Progenitor cell of endocrine pancreas (in vitro differentiated cells): ENCODE measurements at places on chromosomes 1 and 21. TPM values are rescaled to one million over a fixed set of nuclear protein-coding genes. Genes with fewer than 3 reads are reported as not detected.

DNA sequence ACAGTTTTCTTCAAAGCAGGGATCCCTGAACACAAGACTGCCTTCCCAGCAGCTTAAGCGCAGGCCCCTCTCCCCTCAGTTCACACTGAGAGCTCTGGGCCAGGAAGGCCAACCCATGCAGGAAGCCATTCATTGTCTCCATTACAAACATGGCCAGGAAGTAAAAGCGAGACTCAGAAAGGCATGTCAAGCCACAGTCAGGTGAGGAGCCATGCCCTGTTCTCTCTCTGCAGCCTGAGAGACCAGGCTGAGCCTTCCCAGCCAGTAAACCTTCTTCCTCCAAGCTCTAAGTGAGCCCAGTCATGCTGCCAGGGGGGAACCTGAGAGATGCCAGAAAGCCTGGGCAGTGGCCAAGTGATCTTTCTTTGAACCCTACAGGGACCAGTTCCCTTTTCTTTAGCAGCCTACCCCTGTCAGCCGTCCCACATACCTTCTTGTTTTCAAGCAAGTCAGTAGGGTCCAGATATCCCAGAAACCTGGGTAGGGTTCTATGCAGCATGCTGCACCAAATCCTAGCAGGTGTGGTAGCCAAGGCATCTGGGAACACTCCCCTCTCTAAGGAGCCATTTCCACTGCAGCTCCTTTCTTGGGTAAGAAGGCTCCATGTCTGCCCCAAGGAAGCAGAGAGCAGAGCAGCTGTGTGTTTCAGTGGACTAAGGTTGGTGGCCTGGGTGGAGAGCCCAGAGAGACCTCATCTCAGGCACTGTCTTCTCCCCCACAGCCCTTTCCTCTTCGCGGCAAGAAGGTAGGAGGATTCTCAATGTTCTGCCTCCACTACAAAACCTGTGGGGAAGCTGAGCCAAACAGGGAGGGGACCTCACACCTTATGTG, 977 bp downstream of the TRAF3IP3 start:
- H3K4me1 ChIP-seq: no peaks in the 10 kb centered on the region
- H3K27me3 ChIP-seq: peaks cover 20% of the 10 kb centered on the region
- no peak for DNase-seq
- no peak overlapping the region for H3K4me3 ChIP-seq

The POU3F1 gene
- total RNA-seq: 0.31 and 0.43 TPM in 2 replicates

The SYT11 gene
- 1.7 and 2.0 TPM in 2 replicates for total RNA-seq

- peaks cover 1% of the 10 kb centered on the region for H3K36me3 ChIP-seq
- H3K27ac ChIP-seq: no peak overlapping the region
- H3K27me3 ChIP-seq: no peaks in the 10 kb centered on the region
Observed at GRCh38 chr1:161930064-161930463, 93.6 kb downstream of the OLFML2B start.

The RAD54L gene
- total RNA-seq: 17.0 and 17.3 TPM in 2 replicates

The DDR2 gene
- total RNA-seq: 1.2 and 1.7 TPM in 2 replicates

DNA sequence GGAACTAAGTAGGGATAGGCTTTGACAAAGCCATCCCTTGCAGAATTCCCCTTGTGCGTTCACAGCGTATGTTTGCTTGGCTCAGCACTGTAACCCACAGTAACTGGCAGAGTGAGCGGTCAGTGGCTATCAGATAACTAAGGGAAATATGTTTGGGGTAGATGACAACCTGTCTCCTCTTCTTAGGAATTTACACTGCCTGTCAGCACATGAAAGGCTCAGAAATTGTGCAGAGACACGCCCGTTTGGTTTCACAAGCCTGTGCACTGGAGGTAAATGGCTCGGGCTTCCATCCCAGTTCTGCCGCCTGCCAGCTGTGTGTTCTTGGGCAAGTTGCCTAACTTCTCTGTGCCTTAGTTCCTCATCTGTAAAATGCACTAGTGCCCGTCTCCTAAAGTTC, 101.2 kb downstream of the PRDM2 start:
- H3K4me3 ChIP-seq: no peak overlapping the region
- no peaks in the 10 kb centered on the region for H3K36me3 ChIP-seq
- no peaks in the 10 kb centered on the region for H3K4me1 ChIP-seq

DNA sequence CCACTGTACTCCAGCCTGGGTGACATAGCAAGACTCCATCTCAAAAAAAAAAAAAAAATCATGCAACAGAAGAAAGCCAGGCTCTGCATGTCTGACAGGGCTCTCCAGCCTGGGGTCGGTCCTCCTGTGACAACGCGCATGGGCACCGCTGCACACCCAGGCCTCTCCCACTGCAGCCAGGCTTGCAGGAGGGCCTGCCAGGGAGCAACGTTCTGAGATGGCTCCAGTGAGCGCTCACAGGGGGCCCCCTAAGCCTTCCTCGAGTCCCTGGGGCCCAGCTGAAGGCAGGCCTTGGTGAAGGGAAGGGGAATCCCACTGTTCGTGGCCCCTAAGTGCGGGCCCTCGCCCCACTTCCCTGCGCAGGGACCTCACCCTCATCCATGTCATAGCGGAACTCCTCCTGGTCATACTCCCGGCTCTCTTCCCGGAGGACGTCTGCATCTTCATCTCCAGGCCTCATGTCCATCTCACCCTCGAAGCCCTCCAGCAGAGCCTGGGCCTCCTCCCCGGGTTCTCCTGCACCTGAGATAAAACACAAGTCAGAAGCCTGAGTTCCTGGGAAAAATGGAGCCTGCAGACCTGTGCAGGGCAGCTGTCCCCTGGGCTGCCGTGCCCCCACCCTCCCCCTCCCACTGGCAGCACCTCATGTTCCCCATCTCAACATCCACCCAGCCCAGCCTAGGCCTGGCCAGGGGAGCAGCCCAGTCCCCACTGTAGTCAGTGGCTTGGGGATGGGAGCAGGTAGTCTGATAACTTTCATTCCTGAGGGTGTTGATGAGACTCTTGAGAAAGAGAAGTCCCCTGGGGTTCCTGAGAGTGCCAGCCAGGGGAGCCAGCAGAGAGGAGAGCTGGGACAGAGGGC, 20.3 kb downstream of the RSPH1 start:
- H3K27ac ChIP-seq: no peak overlapping the region
- no peaks in the 10 kb centered on the region for H3K27me3 ChIP-seq
- no peak for DNase-seq
- H3K36me3 ChIP-seq: no peaks in the 10 kb centered on the region

The CLDN19 gene
- 7.8 and 8.2 TPM in 2 replicates for total RNA-seq

DNA sequence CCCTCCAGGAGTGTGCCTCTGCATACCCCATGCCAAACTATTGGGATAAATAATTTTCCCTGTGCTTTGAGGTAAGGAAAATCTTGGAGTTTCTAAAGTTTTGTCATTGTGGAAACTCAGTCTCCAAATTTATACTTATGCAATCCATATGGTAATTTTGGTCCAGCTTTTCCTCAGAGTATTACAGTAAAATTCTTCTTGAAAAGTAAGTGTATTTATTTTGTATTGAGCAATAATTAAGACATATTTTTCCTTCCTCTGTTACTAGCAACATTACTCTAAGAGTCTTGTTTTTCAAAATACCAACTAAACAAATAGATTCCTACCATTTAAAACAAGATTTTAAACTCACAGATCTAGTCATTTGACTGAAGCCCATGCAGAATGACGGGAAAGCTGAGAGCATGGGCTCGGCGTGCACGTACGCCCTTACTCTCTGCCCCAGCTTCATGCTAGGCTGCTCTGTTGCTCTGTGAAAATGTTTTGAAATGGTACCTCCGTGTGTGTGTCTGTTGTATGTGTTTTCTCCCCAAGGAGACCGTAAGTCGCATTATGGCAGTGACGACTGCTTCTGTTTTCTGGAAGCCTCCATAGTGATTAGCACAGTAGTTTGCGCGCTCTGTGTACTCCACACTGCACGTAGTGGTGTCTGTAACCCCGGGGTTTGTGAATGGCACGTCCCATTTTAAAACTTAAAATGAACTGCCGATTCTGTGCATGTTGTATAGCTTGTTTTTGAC, 165.3 kb downstream of the SDCCAG8 start:
- no peak overlapping the region for H3K4me3 ChIP-seq
- DNase-seq: no peak
- H3K36me3 ChIP-seq: peaks cover 10% of the 10 kb centered on the region
- no peaks in the 10 kb centered on the region for H3K27me3 ChIP-seq

GRCh38 chr21:32459972-32460371, 47.5 kb downstream of the EVA1C start:
- DNase-seq: no peak
- peaks cover 2% of the 10 kb centered on the region for H3K27me3 ChIP-seq
- H3K4me1 ChIP-seq: no peaks in the 10 kb centered on the region

The HRNR gene
- not detected in 2 replicates for total RNA-seq

DNA sequence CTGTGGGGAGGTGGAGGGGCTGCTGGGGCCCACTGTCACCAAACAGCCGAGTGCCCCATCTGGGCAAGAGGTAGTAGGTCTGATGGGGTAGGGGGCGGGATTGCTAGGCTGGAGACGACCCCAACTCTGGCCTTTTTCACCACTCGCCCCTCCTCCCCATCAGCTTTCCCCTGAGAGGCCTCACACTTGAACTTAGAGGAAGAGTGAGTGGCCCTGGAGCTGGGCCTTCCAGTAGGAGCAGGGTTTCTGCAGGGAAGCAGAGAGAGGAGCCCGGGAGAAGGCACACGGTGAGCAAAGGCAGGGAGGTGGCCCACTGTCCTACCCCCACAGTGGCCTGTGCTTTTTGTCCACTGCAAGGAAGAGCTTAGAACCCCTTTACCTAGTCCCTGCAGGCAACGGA, 111.9 kb upstream of the WNT4 start:
- H3K27me3 ChIP-seq: peaks cover 59% of the 10 kb centered on the region
- no peak overlapping the region for H3K27ac ChIP-seq
- H3K4me3 ChIP-seq: no peak overlapping the region
- no peak for DNase-seq
- no peaks in the 10 kb centered on the region for H3K36me3 ChIP-seq
- H3K4me1 ChIP-seq: peaks cover 31% of the 10 kb centered on the region

GRCh38 chr1:40607921-40608320, 57.6 kb downstream of the RIMS3 start:
- peaks cover 5% of the 10 kb centered on the region for H3K27me3 ChIP-seq
- H3K36me3 ChIP-seq: no peaks in the 10 kb centered on the region
- no peak overlapping the region for H3K4me3 ChIP-seq
- DNase-seq: no peak
- no peaks in the 10 kb centered on the region for H3K4me1 ChIP-seq

The PIK3R3 gene
- 54.1 and 55.4 TPM in 2 replicates for total RNA-seq

The ARHGEF16 gene
- 60.5 and 63.6 TPM in 2 replicates for total RNA-seq

GRCh38 chr1:6485168-6486101, 6.0 kb downstream of the PLEKHG5 start:
- H3K4me1 ChIP-seq: peaks cover 14% of the 10 kb centered on the region
- H3K27ac ChIP-seq: peak overlapping the region; percentile 81
- H3K4me3 ChIP-seq: peak overlapping the region; percentile 80

- H3K4me1 ChIP-seq: no peaks in the 10 kb centered on the region
- H3K27ac ChIP-seq: no peak overlapping the region
- no peaks in the 10 kb centered on the region for H3K27me3 ChIP-seq
- no peak overlapping the region for H3K4me3 ChIP-seq
- DNase-seq: no peak
Observed at GRCh38 chr1:199794105-199794863, 233.2 kb upstream of the NR5A2 start.

DNA sequence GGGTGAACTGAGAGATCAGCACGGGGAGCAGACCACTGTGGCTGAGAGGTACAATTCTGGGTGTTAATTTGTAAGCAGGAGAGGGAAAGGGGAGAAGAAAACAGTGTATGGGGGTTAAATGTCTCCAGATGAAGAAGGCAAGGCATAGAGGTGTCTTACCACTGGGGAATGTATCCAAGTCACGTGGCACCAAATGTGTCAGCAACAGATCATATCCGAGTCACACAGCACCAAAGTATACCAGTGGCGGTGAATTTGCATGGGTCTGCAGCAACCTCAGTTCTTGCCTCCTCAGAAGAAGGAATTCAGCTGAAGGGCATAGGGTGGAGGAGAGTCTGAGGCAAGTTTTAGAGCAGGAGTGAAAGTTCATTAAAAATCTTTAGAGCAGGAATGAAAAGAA, 21.2 kb upstream of the SYCP1 start:
- DNase-seq: no peak
- H3K27me3 ChIP-seq: peaks cover 2% of the 10 kb centered on the region
- no peak overlapping the region for H3K27ac ChIP-seq
- H3K4me3 ChIP-seq: no peak overlapping the region
- peaks cover 2% of the 10 kb centered on the region for H3K4me1 ChIP-seq

The KRTAP13-2 gene
- total RNA-seq: not detected in 2 replicates

DNA sequence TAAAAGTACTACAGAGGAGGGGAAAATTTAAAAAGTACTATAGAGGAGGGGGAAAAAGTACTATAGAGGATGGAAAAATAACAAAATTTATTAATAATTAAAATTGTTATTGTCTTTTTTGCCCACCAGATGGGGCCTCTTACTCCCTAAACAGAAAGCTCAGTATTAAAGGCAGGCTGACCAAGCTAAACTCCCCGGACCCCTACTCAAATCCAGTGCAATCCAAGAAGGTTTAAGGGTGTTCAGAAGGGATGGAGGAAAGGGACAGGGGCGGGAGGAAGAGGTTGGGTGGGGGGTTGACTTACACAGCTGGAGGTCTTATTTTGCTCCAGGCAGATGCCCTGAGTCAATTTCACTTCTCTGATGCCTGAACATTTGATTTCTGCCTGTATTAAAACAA, 13.7 kb downstream of the CD34 start:
- no peaks in the 10 kb centered on the region for H3K36me3 ChIP-seq
- H3K27me3 ChIP-seq: peaks cover 27% of the 10 kb centered on the region
- H3K4me3 ChIP-seq: no peak overlapping the region
- H3K4me1 ChIP-seq: no peaks in the 10 kb centered on the region

DNA sequence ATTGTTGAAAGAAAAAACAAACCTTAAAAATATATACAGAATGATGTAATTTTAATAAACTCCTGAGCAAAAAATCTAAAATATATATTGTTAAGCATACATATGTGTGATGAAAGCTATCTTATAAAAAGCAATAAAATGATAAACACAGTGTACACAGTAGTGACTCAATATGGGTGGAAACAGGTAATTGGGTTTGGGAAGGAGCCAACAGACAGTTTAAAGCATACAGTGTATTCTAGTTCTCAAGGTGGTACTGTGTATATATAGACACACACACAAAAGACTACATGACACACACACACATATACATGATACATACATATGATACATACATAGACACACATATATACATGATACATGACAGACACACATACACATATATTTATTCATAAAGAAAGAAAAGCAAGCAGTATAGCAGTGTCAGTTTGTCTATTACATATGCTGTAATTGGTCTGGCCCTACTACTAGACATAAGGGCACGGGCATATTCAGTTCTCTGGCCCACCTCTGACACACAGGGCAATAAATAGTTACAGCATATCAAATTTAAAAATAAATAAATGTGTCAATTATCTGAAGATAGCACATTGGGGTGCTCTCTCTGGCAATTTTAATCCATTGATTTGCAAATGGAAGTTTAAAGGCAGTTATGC, 330.2 kb downstream of the S1PR1 start:
- H3K4me1 ChIP-seq: peaks cover 3% of the 10 kb centered on the region
- no peak overlapping the region for H3K4me3 ChIP-seq
- no peaks in the 10 kb centered on the region for H3K36me3 ChIP-seq
- H3K27ac ChIP-seq: no peak overlapping the region

The VASH2 gene
- total RNA-seq: 15.8 and 17.8 TPM in 2 replicates
